Activated naive CD4-positive, alpha-beta T cell treated with anti-CD3 and anti-CD28 coated beads for 36 hours (primary cell): ENCODE measurements at places on chromosomes 11 and 22. TPM values are rescaled to one million over a fixed set of nuclear protein-coding genes. Genes with fewer than 3 reads are reported as not detected.

DNA sequence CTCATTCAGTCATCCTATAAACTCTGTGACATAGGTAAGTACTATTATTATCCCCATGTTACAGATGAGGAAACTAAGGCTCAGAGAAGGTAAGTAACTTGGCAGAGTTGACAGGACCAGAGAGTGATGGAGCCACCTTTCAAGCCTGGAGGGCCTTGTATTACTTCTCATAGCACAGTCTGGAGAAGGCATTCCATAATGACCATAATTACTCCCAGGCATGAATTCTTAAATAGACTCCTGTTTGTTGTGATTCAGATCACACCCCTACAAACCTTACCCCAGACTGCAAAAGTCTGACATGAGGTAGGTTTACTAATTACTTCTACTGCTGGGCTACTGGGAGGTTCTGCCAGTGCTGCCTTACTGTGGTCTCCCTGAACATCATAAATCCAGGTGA is 77.0 kb downstream of the CD44 start:
- DNase-seq = no peak

DNA sequence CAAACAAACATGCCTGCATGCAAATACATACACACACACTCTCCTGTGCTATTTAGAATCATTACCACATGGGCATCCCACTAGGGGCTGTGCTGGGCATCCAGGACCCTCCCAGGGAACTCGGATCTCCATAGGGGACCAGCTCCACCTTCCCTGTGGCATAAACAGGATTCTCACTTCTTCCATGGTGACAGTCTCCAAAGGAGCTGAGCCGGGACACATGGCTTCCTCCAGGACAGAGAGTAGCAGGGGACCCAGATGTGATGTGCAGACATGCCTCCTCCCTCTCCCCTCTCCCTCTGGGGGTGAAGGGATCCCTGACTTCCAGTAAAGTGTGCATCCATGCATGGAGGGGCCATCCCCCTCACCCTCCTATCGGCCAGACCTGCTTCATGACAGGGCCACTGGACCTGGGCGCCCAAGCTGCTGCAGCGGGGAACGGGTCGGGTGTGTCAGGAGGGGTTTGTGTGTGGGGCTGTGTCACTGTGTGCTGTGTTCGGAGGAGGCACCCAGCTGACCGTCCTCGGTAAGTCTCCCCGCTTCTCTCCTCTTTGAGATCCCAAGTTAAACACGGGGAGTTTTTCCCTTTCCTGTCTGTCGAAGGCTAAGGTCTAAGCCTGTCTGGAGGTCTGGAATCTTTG is 33.4 kb downstream of the IGLL5 start:
- DNase-seq = no peak

DNA sequence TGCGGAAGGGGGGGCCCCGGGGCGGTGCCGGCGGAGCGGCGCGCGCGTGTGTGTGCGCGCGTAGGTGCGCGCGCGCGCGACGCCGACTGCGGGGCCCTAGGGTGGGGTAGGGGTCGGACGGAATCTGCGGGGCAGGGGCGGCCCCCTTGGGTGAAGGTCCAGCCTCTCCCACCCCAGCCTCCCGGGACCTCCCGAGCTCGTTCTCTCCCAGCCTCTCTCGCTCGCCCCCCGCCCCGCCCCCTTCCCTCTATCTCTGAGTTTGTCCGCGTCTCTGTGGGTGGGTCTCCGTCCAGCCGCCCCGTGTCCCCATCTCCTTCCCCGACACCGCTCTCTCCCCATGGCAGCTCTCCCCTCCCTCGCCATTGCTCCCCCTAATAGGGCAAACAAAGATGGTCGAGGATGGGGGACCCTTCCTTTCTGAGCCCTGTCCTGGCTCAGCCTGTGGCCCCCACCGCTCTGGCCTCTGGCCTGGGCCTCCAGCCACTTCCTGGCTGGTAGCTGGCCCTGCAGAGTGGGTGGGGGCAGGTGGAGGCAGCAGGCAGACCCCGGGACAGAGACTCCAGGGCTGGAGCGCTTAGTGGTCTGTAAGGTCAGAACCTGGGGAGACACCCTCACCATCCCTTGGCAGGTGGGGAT is 33.0 kb upstream of the PRR5 start:
- no peak for DNase-seq

DNA sequence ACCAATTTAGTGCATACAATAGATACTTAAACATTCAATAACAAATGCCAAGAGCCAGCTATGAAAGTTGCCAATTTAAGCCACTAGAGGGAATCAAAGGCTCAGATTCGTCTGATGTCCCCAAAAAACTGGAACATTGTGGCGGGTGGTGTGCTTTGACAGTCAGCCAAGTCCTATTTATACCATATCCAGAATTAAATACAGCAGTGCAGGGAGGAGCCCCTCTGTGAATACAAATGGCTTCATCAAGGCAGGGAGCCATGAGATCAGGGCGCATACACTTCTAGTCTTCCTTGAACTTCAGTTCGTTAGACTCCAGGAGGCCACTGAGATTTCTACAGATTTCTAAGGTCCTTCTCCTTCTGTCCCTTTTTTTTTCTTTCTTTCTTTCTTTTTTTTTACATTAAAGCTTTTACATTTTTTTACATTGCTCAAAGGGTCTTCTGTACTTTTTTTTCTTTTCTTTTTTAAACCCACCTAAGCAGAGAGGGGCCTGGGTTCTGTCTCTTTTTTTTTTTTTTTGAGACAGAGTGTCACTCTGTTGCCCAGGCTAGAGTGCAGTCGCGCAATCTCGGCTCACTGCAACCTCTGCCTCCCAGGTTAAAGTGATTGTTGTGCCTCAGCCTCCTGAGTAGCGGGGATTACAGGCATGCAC is 41.5 kb upstream of the HSPA8 start:
- peak; percentile 55 for DNase-seq

GRCh38 chr11:86151174-86152005 is 82.5 kb upstream of the PICALM start:
- DNase-seq = no peak

- peak; percentile 48 for DNase-seq
Observed at GRCh38 chr11:108025387-108026080, 16.8 kb downstream of the CUL5 start.

- no peak for DNase-seq
Observed at GRCh38 chr11:128530118-128531074, 57.0 kb downstream of the ETS1 start.

Gene UCP3
- 0.83 TPM for total RNA-seq

Gene CADM1
- total RNA-seq = 0.24 TPM
